ENCODE measurements at places on chromosomes 6 and 20. TPM values are rescaled to one million over a fixed set of nuclear protein-coding genes. Genes with fewer than 3 reads are reported as not detected.

Gene PCSK2
- not detected for total RNA-seq

Gene ME1
- not detected for total RNA-seq

Gene BPIFB2
- not detected for total RNA-seq

Gene TCP11
- total RNA-seq, result not detected

DNA sequence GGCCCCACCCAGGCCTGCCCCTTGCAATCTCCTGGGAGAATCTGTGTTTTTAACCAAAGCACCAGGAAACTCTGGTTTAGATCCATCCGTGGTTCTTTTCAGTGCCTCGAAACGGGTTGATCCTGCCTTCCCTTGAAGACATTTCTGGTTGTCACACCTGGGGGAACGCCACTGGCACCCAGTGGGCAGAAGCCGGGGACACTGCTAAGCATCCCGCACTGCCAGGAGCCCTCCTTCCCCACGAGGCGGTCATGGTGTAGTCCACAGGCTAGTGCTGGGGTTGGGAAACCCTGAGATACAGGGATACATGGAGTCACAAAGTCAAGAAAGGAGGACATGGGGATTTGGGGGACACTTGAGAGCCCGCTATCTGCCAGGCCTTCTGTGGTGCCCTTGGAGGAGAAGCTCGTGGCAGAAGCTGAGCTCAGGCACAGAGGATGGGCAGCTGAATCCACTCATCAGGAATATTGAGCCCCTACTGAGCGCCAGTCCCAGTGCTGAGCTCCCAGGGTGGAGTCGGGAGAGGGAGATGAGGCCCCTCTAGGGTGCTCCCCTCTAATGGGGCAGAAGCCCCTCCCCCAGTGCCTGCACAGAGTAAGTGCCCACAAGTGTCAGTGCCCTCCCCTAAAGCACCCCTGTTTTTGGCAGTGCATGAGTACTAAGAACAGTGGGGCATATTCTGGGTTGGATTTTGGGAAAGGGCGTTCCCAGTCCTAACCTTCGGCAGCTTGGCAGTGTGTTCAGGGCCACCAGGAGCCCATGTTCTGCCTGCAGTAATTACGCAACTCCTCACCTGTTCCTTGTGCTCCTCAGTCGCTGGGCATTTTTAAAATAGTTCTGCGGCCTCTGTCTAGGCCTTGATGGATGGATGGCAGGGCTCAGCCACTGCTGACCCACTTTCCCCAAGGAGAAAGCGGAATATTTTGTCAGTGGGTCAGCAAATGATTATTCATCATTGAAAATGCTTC, 25.6 kb upstream of the PHACTR3 start:
- no peak overlapping the region for H3K4me3 ChIP-seq
- no peaks in the 10 kb centered on the region for H3K36me3 ChIP-seq
- H3K27me3 ChIP-seq, result peaks cover 36% of the 10 kb centered on the region
- no peak overlapping the region for H3K27ac ChIP-seq
- no peaks in the 10 kb centered on the region for H3K4me1 ChIP-seq

GRCh38 chr6:142378138-142378875, 76.5 kb downstream of the ADGRG6 start:
- H3K27me3 ChIP-seq, result peaks cover 6% of the 10 kb centered on the region
- no peak overlapping the region for H3K27ac ChIP-seq
- no peaks in the 10 kb centered on the region for H3K36me3 ChIP-seq
- H3K4me1 ChIP-seq, result no peaks in the 10 kb centered on the region

- no peak overlapping the region for H3K4me3 ChIP-seq
- peak overlapping the region; percentile 50 for H3K27ac ChIP-seq
- H3K36me3 ChIP-seq, result no peaks in the 10 kb centered on the region
- peaks cover 2% of the 10 kb centered on the region for H3K27me3 ChIP-seq
These were observed 11.1 kb upstream of the NTSR1 start for GRCh38 chr20:62697468-62697912.

DNA sequence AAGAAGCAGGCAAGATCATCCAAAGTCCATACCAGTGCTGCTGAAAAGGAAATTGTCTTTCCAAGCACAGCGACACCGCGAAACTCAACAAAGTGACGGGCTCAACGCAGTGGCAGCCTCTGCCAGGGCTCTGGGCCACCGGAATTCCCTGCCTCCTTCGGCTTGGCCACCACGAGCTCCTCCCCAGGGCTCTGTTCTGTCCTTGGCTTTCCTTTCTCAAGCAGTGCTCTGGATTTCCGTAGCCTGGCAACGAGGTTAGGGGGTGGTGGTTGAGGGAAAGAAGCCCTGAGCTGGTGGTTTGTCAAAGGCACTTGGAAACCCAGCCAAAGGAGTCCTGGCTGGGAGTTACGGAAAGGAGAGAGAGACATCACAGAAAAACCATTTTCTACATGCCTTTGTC, 31.2 kb downstream of the PRR18 start:
- DNase-seq, result no peak
- H3K4me1 ChIP-seq, result peaks cover 8% of the 10 kb centered on the region
- H3K27ac ChIP-seq, result no peak overlapping the region

DNA sequence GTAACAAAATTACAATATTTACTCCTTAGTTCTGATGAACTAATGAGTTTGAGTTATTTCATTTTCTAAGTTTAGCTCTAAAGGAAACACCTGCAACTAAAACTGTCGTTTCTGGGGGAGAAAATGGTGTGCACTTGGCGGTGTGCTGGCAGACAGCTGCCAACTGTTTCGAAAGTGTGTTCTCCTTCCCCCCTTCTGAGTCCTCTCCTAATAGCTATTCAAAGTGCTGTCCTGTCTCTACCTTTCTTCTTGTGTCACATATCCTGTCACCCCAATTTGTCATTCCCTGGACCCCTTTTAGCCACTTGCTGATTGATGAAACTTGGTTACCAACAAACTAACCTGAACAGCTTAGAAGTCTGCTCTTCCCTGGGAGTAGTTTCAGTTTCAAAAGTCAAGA, 4.9 kb upstream of the UBE2J1 start:
- H3K36me3 ChIP-seq, result peaks cover 3% of the 10 kb centered on the region
- H3K4me1 ChIP-seq, result peaks cover 63% of the 10 kb centered on the region
- peak overlapping the region; percentile 91 for H3K27ac ChIP-seq
- peak overlapping the region; percentile 74 for H3K4me3 ChIP-seq
- DNase-seq, result peak; percentile 42

GRCh38 chr20:58092871-58093270, 135.6 kb downstream of the ANKRD60 start:
- no peak for DNase-seq
- H3K27me3 ChIP-seq, result peaks cover 5% of the 10 kb centered on the region
- H3K36me3 ChIP-seq, result no peaks in the 10 kb centered on the region

DNA sequence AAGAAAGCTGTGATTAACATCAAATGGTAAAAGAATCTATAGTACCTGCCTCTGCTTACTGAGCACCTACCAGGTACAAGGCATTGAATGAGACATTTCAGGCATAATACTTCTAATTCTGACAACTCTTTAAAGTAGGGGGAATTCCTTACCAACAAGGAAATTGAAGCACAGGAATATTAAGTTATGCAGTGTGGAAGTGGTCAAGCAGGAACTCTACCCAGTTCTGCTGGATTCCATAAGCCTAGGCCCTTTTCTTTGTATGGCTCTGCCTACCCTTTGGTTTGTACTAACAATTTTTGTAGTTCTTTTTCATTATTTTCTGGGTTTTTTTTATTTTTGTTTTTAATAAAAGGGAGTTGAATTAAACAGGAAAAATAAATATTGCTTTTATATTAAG, 114.5 kb downstream of the MAP3K5 start:
- DNase-seq, result no peak
- H3K4me1 ChIP-seq, result no peaks in the 10 kb centered on the region
- H3K27me3 ChIP-seq, result no peaks in the 10 kb centered on the region
- no peak overlapping the region for H3K4me3 ChIP-seq
- peaks cover 41% of the 10 kb centered on the region for H3K36me3 ChIP-seq
- H3K27ac ChIP-seq, result no peak overlapping the region

DNA sequence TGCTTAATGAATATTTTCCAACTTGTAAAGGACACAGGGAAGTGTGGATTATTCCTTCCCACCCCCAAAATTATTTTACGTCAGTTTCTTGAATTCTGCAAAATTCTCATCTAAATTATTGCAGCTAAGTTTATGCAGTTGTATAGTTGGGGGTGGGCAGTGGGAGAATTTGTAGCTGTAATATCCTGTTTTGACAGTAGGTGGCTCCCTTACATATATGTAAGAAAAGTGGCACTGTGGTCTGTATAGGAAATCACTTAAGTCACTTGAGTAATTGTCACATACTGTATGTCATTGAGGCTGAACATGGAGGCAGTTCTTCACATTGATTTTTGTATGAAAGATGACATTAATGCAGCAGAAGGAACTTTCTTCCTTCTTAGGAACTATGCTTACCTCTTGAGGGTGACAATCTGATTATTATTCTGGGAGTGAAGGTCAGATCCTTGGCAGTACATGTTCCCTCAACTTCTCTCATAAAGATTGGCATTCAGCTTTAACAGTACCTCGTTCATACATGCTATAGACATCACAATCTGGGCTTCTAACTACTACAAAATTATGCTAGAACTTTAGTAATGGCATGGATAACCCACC, 14.6 kb upstream of the CFAP206 start:
- no peaks in the 10 kb centered on the region for H3K27me3 ChIP-seq
- H3K36me3 ChIP-seq, result no peaks in the 10 kb centered on the region
- peaks cover 4% of the 10 kb centered on the region for H3K4me1 ChIP-seq
- H3K4me3 ChIP-seq, result no peak overlapping the region
- DNase-seq, result peak; percentile 57

- no peak overlapping the region for H3K4me3 ChIP-seq
- DNase-seq, result no peak
- no peak overlapping the region for H3K27ac ChIP-seq
- peaks cover 14% of the 10 kb centered on the region for H3K27me3 ChIP-seq
- H3K36me3 ChIP-seq, result no peaks in the 10 kb centered on the region
These were observed 89.7 kb downstream of the KCNB1 start for GRCh38 chr20:49392745-49393144.

DNA sequence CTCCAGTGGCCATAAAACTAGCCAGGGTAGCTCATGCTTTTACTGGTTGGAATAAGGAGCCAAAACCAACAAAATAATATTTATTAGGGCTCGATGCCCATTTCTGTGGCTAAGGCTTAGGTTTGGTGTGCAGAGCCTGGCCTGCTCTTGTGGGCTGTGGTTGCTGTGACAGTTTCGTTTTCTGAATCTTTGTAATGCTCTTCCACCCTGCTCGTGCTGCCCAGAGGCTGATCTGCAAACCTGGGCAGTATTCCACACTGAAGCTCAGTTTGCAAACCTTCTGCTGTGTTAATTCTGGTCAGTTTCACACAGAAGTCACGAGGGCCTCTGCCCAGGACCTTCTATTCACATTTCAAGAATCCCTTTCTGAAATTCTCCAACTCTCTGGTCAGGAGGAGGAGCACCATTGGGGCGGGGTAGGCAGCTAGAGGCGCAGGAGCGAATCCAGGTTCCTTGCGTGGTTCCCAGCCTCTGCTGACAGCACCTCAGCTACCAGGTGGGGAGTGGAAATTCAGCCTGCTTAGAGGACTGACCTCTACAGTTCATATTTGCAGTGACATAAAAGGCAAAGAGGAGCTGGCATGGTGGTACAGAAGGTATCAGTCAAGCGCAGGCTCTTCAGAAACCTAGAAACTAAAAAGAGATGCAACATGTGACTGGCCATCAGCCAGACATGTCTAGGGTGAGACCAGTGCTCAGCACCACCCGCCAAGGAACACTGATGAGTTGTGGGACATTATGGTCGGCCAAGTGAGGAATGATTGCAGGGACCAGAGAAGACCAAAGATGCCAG, 14.3 kb upstream of the C20orf144 start:
- DNase-seq, result no peak
- no peaks in the 10 kb centered on the region for H3K27me3 ChIP-seq
- H3K4me3 ChIP-seq, result no peak overlapping the region
- H3K4me1 ChIP-seq, result peaks cover 22% of the 10 kb centered on the region
- H3K27ac ChIP-seq, result no peak overlapping the region
- H3K36me3 ChIP-seq, result peaks cover 14% of the 10 kb centered on the region

- no peak overlapping the region for H3K27ac ChIP-seq
- peaks cover 3% of the 10 kb centered on the region for H3K4me1 ChIP-seq
- no peaks in the 10 kb centered on the region for H3K27me3 ChIP-seq
- H3K36me3 ChIP-seq, result peaks cover 40% of the 10 kb centered on the region
- no peak overlapping the region for H3K4me3 ChIP-seq
These were observed 63.2 kb downstream of the UBR2 start for GRCh38 chr6:42627044-42627443.

- H3K4me1 ChIP-seq, result no peaks in the 10 kb centered on the region
- H3K36me3 ChIP-seq, result no peaks in the 10 kb centered on the region
- no peaks in the 10 kb centered on the region for H3K27me3 ChIP-seq
- no peak for DNase-seq
- no peak overlapping the region for H3K27ac ChIP-seq
These were observed 322.8 kb upstream of the NT5E start for GRCh38 chr6:85127168-85127498.

GRCh38 chr6:7392402-7392801, 2.8 kb downstream of the RIOK1 start:
- H3K4me3 ChIP-seq, result no peak overlapping the region
- peaks cover 41% of the 10 kb centered on the region for H3K4me1 ChIP-seq
- H3K36me3 ChIP-seq, result peaks cover 38% of the 10 kb centered on the region
- H3K27me3 ChIP-seq, result no peaks in the 10 kb centered on the region
- H3K27ac ChIP-seq, result no peak overlapping the region

DNA sequence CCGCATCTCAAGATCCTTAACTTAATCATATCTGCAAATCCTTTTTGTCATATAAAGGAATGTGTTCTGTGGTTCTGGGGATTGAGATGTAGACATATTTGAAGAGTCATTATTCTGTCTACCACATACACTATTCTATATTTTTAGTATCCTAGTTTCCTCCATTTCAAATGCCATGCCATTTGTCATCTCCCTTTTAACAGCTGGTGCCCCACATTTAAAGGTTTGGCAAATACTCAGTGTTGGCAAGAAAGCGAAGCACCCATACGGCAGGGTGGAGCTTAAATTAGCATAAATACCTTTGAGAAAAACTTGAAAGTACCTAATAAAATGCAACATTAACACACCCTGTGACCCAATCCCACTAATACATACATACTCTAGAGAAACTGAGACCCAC, 31.7 kb downstream of the PAK5 start:
- no peak overlapping the region for H3K4me3 ChIP-seq
- H3K4me1 ChIP-seq, result no peaks in the 10 kb centered on the region
- H3K36me3 ChIP-seq, result no peaks in the 10 kb centered on the region
- DNase-seq, result no peak
- H3K27ac ChIP-seq, result no peak overlapping the region
- H3K27me3 ChIP-seq, result no peaks in the 10 kb centered on the region

DNA sequence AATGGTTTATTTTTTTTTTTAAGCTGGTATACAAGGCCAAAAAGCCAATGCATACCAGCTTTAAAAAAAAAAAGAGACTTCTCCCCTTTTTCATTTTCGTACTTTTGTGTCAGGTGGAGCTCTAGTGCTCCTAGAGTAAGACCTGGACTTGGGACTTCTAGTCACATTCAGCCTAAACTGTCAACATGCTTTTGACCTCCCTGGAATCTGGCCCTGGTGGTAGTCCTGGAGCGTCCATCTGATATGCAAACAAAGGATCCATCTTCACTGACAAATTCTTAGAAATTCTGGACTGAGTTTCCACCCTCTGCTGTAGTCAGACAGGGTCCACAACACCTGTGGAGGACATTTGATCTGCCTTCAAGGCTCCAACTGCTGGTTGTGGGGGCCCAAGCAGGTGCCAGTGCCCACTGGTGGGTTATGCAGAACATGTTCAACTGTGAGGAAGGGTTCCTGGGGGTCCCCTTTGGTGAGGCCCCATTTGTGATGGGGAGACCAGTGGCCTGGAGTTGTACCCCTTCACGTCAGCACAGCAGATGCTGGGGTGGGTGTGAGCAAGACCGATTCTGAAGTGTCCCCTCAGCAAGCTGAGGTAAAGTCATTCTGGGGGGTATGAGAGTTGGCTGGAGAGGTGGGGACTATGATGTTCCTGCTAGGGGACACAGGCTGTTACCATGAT, 12.6 kb upstream of the PCMTD2 start:
- no peaks in the 10 kb centered on the region for H3K27me3 ChIP-seq
- no peaks in the 10 kb centered on the region for H3K4me1 ChIP-seq
- no peak overlapping the region for H3K27ac ChIP-seq
- H3K36me3 ChIP-seq, result no peaks in the 10 kb centered on the region
